ENCODE measurements at places on chromosomes 1 and 21. TPM values are rescaled to one million over a fixed set of nuclear protein-coding genes. Genes with fewer than 3 reads are reported as not detected.

G0S2 gene
- not detected for total RNA-seq

GRCh38 chr21:19228226-19228625 is 824.6 kb upstream of the TMPRSS15 start:
- H3K4me1 ChIP-seq = no peaks in the 10 kb centered on the region
- no peak overlapping the region for H3K27ac ChIP-seq
- H3K27me3 ChIP-seq = no peaks in the 10 kb centered on the region
- H3K4me3 ChIP-seq = no peak overlapping the region
- H3K36me3 ChIP-seq = no peaks in the 10 kb centered on the region

GRCh38 chr1:77825131-77825709 is 45.8 kb downstream of the MIGA1 start:
- H3K36me3 ChIP-seq = peaks cover 33% of the 10 kb centered on the region
- H3K4me3 ChIP-seq = no peak overlapping the region
- no peak for DNase-seq
- H3K4me1 ChIP-seq = peaks cover 34% of the 10 kb centered on the region

GRCh38 chr1:55631509-55631908 is 416.3 kb upstream of the USP24 start:
- H3K27me3 ChIP-seq = no peaks in the 10 kb centered on the region
- DNase-seq = no peak
- H3K4me3 ChIP-seq = no peak overlapping the region
- H3K36me3 ChIP-seq = no peaks in the 10 kb centered on the region

- no peak for DNase-seq
- H3K27me3 ChIP-seq = no peaks in the 10 kb centered on the region
- no peaks in the 10 kb centered on the region for H3K4me1 ChIP-seq
These were observed 333.5 kb upstream of the B3GALT2 start for GRCh38 chr1:193519922-193520321.

- no peaks in the 10 kb centered on the region for H3K4me1 ChIP-seq
- H3K27ac ChIP-seq = no peak overlapping the region
- H3K4me3 ChIP-seq = no peak overlapping the region
- no peaks in the 10 kb centered on the region for H3K27me3 ChIP-seq
These were observed 21.2 kb upstream of the MTR start for GRCh38 chr1:236773919-236774318.

GRCh38 chr1:89975540-89976125 is 19.3 kb upstream of the ZNF326 start:
- peaks cover 28% of the 10 kb centered on the region for H3K4me1 ChIP-seq
- DNase-seq = no peak
- H3K27ac ChIP-seq = no peak overlapping the region
- no peak overlapping the region for H3K4me3 ChIP-seq
- H3K27me3 ChIP-seq = no peaks in the 10 kb centered on the region

DNA sequence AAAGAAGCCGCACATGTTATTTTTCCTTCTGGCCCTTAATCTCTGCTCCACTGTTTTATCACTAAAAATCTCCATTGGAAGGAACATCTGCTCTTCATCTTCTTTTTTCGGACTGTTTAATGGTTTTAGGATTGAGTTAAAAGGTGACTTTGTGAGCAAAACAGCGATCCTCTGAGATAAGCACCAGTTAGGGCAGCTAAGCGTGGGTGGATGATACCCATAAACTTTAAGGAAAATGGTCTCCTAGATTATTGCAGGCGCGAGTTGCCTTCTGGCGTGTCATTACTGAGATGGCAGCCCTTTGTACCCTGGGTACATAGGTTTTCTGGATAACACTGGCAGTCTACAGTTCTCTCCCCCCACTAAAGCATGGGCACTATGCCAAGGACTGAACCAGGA is 44.0 kb upstream of the HMGB4 start:
- H3K4me3 ChIP-seq = no peak overlapping the region
- no peaks in the 10 kb centered on the region for H3K27me3 ChIP-seq
- H3K4me1 ChIP-seq = peaks cover 5% of the 10 kb centered on the region
- H3K27ac ChIP-seq = no peak overlapping the region

DNA sequence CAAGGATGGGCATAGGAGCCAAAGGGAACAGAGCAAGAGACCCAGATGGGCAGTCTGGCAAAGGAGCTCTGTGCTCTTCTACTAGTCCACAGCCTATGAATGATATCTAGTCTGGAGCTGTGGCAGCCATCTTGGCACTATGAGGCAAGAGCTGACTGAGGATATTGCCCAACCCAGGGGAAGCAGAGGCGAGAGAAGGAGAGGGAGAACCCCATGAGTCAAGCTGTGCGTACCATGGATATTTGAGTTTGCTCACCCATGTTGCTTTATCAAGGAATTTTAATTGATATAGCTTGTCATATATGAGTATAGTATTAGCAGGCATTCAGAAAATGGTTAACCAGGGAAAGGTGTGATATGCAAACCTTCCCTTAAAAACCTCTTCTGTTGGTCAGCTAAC is 420.9 kb downstream of the PRDM2 start:
- no peaks in the 10 kb centered on the region for H3K4me1 ChIP-seq
- no peak for DNase-seq
- H3K27me3 ChIP-seq = no peaks in the 10 kb centered on the region
- no peaks in the 10 kb centered on the region for H3K36me3 ChIP-seq

GRCh38 chr1:6460301-6461050 is 5.5 kb downstream of the TNFRSF25 start:
- peaks cover 9% of the 10 kb centered on the region for H3K27me3 ChIP-seq
- no peaks in the 10 kb centered on the region for H3K36me3 ChIP-seq
- no peaks in the 10 kb centered on the region for H3K4me1 ChIP-seq

SPATA1 gene
- total RNA-seq = 0.74 TPM

DNA sequence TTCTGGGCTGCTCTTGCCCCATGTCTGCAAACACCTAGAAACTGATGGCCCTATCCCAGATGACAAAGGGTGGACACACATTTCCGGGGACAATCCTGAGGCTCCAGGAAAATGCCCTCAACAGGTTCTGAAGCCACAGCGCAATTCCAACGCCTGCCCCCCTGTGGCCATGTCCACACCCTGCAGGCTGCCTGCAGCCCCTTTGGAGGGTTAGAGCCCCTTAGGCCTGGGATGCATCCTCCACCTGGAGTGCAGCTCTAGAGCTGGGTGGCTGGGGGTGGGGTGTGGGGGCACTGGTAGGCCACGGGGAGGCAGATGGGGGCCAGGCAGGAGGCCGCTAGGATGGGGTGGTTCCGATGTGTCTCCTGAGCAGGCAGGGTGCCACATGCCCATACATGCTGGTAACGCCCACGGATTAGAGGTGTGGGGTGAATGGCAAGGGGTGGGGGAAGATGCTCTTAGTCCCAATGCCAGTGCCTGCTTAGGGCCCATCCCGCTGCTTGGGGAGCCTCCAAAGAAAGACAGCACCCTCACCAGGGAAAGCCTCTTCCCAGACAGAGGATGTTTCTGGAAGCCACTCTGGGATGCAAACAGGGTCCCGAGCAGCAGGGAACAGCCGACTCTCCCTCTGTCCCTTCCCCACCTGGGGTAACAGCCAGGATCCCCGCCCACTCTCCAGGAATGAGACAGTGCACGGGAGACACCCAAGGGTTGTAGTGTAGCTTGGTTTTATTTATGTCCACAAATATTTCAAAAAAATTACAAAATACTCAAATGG is 34.0 kb downstream of the SLC45A1 start:
- H3K4me3 ChIP-seq = no peak overlapping the region
- peaks cover 4% of the 10 kb centered on the region for H3K4me1 ChIP-seq
- peaks cover 46% of the 10 kb centered on the region for H3K36me3 ChIP-seq

DNA sequence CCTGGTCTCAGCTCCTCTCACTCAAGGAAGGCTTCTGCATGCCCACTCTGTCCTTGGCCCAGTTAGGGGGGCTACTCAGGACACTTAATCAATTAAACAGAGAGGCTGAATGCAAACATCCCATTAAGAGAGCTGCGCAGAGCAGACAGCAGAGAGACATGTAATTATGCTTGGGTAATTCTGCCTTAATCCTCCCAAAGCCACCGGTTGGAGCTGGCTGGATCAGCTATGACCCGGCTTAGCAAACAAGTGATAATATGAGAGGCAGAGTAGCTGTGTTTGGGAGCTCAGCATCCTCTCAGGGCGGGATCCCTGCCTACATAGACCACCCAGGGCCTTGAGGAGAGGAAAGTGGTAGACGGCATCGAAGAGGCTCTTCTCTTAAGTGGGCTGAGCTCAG is 183.2 kb downstream of the GRIK3 start:
- H3K27ac ChIP-seq = no peak overlapping the region
- H3K4me3 ChIP-seq = no peak overlapping the region
- peaks cover 45% of the 10 kb centered on the region for H3K27me3 ChIP-seq

DNA sequence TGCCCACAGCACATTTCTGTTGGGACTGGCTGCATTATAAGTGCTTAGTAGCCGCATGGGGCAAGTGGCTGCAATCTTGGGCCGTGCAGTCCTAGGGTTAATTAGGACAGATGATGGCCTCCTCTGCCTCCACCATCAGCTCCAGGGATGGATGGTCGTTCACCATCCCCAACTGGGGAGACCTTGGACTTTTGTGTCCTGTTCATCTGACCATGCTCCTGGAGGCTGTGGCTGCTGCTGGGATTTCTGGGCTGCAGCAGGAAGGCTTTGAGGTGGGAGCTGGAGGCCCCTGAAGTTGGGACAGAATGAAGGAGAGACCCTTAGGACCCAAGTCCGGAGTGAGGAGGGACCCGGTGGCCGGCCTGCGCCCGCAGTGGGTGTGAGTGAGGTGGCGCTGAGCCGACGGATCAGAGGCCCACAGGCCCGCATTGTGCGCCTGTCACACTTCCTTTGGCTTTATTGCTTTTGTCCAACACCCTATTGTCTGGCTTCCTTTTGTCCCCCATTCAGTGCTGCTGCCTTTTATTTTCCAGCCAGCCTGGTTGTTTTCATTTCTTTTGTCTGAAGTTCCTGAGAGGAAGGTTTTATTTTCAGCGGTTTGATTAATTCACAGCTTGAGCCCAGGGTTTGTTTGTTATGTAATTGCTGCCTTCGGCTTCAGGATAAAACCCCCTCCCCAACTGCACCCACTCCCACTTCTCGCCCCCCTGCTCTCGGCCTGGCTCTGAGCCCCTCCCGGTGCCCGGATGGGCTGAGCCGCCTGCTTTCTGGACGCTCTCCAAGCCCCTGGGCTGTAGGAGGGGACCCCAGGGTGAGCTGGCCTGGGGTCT is 35.6 kb downstream of the SOX13 start:
- H3K27ac ChIP-seq = no peak overlapping the region
- H3K4me3 ChIP-seq = no peak overlapping the region
- H3K4me1 ChIP-seq = peaks cover 30% of the 10 kb centered on the region
- H3K27me3 ChIP-seq = no peaks in the 10 kb centered on the region

GRIK1 gene
- not detected for total RNA-seq

- H3K27me3 ChIP-seq = peaks cover 3% of the 10 kb centered on the region
- H3K36me3 ChIP-seq = no peaks in the 10 kb centered on the region
- H3K4me1 ChIP-seq = no peaks in the 10 kb centered on the region
- no peak overlapping the region for H3K27ac ChIP-seq
These were observed 64.9 kb downstream of the PTGS2 start for GRCh38 chr1:186615332-186615731.

DNA sequence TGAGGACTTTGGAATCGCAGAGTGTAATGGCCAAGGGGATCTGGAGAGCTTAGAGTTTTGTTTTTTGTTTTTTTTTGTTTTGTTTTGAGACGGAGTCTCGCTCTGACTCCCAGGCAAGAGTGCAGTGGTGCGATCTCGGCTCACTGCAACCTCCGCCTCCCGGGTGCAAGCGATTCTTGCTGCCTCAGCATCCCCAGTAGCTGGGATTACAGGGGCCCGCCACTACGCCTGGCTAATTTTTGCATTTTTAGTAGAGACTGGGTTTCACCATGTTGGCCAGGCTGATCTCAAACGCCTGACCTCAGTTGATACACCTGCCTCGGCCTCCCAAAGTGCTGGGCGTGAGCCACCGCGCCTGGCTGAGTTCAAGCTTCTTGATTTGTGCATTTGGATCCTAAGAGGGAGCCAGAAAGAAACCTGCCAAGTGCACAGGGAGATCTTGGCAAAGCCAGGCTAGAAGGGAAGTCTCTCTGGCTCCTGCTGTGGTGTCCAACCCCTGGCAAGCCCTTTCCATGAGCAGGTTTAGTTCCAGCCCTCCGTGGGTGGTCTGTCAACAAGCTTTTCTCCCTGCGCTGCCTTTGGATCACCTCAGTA is 852 bp downstream of the FAAH start:
- peaks cover 7% of the 10 kb centered on the region for H3K4me1 ChIP-seq
- no peaks in the 10 kb centered on the region for H3K36me3 ChIP-seq
- H3K4me3 ChIP-seq = no peak overlapping the region
- DNase-seq = no peak
- peaks cover 26% of the 10 kb centered on the region for H3K27me3 ChIP-seq
- no peak overlapping the region for H3K27ac ChIP-seq

GRCh38 chr1:153100245-153100644 is 5.9 kb upstream of the SPRR2E start:
- H3K4me3 ChIP-seq = no peak overlapping the region
- no peak overlapping the region for H3K27ac ChIP-seq
- DNase-seq = no peak
- H3K4me1 ChIP-seq = no peaks in the 10 kb centered on the region
- H3K36me3 ChIP-seq = no peaks in the 10 kb centered on the region

DNA sequence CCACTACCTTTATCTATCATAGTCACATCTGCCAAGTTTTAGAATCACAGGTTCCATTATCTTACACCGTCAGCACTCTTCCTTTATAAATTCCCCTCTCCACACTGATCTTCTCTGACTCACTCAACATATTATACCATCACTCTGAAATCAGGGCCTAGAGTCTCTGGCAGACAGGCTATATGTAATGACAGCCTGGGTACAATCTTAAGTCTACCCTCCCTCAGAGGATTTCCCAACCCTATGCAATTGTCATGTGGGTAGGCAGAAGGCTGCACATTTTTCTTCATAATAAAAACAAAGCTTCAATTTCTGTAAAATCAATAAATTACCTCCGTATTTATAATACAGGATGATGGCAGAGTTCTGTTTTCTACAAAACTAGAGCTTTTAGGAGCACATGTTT is 138.0 kb downstream of the RERE start:
- no peak overlapping the region for H3K4me3 ChIP-seq
- no peak overlapping the region for H3K27ac ChIP-seq
- no peaks in the 10 kb centered on the region for H3K27me3 ChIP-seq
- no peak for DNase-seq
- H3K4me1 ChIP-seq = peaks cover 42% of the 10 kb centered on the region

- H3K27me3 ChIP-seq = no peaks in the 10 kb centered on the region
- H3K36me3 ChIP-seq = peaks cover 71% of the 10 kb centered on the region
- no peak overlapping the region for H3K4me3 ChIP-seq
These were observed 59.0 kb downstream of the ZBTB17 start for GRCh38 chr1:15916916-15917315.

DNA sequence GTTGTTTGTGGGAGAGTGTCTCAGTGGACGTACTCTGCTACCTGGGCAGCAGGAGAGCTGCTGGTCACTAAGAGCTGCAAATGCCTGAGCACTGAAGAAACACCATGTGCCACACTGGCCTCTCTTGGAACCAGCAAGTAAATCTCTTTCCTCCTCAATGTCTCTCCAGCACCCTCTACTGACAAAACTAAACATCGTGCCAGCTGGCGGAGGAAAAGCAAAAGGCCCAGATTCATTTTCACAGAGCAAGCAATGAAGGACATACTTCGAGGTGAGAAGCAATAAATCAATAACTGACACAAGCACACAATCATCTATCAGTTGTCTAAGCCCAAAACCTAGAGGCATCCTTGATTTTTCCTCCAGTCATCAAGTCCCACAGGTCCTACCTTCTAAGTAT is 78.1 kb downstream of the RERE start:
- no peak overlapping the region for H3K27ac ChIP-seq
- no peaks in the 10 kb centered on the region for H3K27me3 ChIP-seq
- peaks cover 13% of the 10 kb centered on the region for H3K4me1 ChIP-seq
- peaks cover 2% of the 10 kb centered on the region for H3K36me3 ChIP-seq
- no peak overlapping the region for H3K4me3 ChIP-seq
- DNase-seq = no peak

WNT9A gene
- total RNA-seq = 3.7 TPM

KCNJ10 gene
- not detected for total RNA-seq

Data from SJSA1 (cell line).